ENCODE measurements at places on chromosomes 1 and 21. TPM values are rescaled to one million over a fixed set of nuclear protein-coding genes. Genes with fewer than 3 reads are reported as not detected.

The INKA2 gene
- total RNA-seq: 1.3 TPM

The KRTAP13-2 gene
- not detected for total RNA-seq

The PROX1 gene
- not detected for total RNA-seq

The DPT gene
- not detected for total RNA-seq

The ASAP3 gene
- total RNA-seq: 25.6 TPM

The SLAMF8 gene
- total RNA-seq: not detected

The LHX8 gene
- not detected for total RNA-seq

The KCNN3 gene
- total RNA-seq: not detected

The LCE3E gene
- not detected for total RNA-seq

The FMO1 gene
- total RNA-seq: 1.2 TPM

The HSD3B2 gene
- total RNA-seq: not detected

The BMP8A gene
- total RNA-seq: not detected

The CFHR1 gene
- total RNA-seq: 0.17 TPM

The DUSP10 gene
- 19.5 TPM for total RNA-seq

The CYYR1 gene
- total RNA-seq: 3.9 TPM

The PFKL gene
- total RNA-seq: 96.3 TPM

The CD52 gene
- not detected for total RNA-seq

The PSRC1 gene
- 50.4 TPM for total RNA-seq

The GUCA2B gene
- not detected for total RNA-seq

The CELA3B gene
- not detected for total RNA-seq

The OR2T2 gene
- not detected for total RNA-seq

The GATAD2B gene
- 2.7 TPM for total RNA-seq

The MRPL9 gene
- 90.7 TPM for total RNA-seq

The POU3F1 gene
- total RNA-seq: not detected

The SYCP1 gene
- total RNA-seq: not detected

The HSPA6 gene
- under 0.01 TPM for total RNA-seq

The SOX13 gene
- total RNA-seq: 5.6 TPM

The FCN3 gene
- total RNA-seq: not detected

The ZNF695 gene
- total RNA-seq: 3.0 TPM

The CFAP107 gene
- not detected for total RNA-seq

The KLHDC8A gene
- total RNA-seq: not detected

The HRNR gene
- total RNA-seq: not detected

The CRYZ gene
- total RNA-seq: 15.0 TPM

The ITGB2 gene
- 0.34 TPM for total RNA-seq

The KLHDC9 gene
- total RNA-seq: 2.9 TPM

The TRIM63 gene
- not detected for total RNA-seq

The CELA2A gene
- total RNA-seq: not detected

The PALMD gene
- not detected for total RNA-seq

The SMIM1 gene
- total RNA-seq: 10.9 TPM

The PIK3CD gene
- 12.5 TPM for total RNA-seq

The PARS2 gene
- 4.7 TPM for total RNA-seq

The GPR157 gene
- 2.0 TPM for total RNA-seq

The ATAD3C gene
- total RNA-seq: not detected

The CYP2J2 gene
- 0.50 TPM for total RNA-seq

Data from bronchus fibroblast of lung (primary cell).